ENCODE measurements at places on chromosomes 3 and 15.

GRCh38 chr3:188294823-188295487 lies 141.0 kb downstream of the LPP start:
- peak; percentile 98 for DNase-seq

DNA sequence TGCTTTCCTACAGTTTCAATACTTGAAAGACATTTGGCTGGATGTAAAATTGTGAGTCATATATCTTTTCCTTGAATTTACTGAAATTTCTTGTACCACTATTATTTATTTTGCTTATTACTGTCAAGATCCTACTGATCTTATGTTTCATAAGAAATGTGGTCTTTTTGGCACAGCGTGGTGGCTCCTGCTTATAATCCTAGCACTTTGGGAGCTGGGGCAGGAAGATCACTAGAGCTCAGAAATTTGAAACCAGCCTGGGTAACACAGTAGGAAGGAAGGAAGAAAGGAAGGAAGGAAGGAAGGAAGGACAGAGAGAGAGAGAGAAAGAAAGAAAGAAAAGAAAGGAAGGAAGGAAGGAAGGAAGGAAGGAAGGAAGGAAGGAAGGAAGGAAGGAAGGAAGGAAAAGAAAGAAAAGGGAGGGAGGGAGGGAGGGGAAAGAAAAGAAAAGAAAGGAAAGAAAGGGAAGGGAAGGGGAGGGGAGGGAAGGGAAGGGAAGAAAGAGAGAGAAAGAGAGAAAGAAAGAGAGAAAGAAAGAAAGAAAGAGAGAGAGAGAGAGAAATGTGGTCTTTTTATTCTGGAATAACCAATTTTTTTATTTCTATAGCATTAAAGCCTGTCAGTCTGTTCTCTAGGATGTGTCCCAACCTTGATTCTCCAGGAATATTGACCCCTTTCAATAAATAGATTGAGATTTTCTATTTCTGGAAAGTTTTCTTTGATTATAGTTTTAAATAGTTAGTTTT lies 572.0 kb upstream of the TGFBR2 start:
- no peak for DNase-seq

DNA sequence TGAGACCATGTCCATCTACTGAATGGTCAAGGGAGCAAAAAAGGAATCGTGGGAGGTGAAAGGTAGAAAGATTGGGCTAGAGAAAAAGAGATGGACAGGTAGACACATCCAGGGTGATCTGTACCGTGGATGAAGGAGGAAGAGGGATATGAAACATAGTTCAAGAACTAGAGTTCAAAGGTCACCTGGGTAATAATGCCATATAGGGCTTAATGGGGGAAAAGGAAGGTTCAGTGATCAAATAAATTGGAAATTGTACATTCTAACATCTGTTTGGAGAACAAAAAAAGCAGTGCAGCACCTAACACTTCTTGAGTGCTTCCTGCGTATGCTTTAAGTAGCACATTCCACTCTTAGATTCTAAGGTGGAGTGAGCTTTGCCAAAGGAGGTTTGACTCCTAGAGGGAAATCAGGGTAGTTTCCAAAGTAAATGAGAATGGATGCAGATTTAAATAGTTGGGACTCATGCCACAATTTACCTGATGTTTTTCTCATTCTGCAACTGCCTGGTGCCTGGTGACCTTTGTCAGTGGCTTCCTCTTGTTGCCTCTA lies 46.6 kb downstream of the MITF start:
- DNase-seq = no peak

DNA sequence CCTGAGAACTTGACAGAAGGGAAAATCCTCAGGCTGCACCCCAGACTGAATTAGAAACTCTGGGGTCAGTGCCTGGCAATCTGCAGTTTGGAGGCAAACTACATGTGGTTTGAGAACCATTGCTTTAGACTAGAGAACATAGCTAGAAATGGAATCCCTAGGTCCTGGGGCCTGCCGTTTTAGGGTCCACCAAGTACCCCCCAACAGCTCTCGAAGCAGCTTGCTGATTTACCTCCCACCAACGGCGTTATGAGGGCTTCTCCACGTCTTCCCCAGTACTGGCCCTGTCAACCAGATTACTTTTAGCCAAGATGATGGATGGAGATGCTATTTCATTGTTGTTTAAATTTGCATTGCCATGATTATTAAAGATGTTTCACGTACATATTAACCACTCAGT lies 272.5 kb downstream of the XXYLT1 start:
- DNase-seq = no peak

GRCh38 chr3:179318876-179319275 lies 4.0 kb upstream of the ZNF639 start:
- peak; percentile 18 for DNase-seq

GRCh38 chr3:170941551-170941950 lies 33.1 kb upstream of the EIF5A2 start:
- peak; percentile 9 for DNase-seq

GRCh38 chr3:184540777-184541681 lies 20.6 kb upstream of the EPHB3 start:
- peak; percentile 55 for DNase-seq

DNA sequence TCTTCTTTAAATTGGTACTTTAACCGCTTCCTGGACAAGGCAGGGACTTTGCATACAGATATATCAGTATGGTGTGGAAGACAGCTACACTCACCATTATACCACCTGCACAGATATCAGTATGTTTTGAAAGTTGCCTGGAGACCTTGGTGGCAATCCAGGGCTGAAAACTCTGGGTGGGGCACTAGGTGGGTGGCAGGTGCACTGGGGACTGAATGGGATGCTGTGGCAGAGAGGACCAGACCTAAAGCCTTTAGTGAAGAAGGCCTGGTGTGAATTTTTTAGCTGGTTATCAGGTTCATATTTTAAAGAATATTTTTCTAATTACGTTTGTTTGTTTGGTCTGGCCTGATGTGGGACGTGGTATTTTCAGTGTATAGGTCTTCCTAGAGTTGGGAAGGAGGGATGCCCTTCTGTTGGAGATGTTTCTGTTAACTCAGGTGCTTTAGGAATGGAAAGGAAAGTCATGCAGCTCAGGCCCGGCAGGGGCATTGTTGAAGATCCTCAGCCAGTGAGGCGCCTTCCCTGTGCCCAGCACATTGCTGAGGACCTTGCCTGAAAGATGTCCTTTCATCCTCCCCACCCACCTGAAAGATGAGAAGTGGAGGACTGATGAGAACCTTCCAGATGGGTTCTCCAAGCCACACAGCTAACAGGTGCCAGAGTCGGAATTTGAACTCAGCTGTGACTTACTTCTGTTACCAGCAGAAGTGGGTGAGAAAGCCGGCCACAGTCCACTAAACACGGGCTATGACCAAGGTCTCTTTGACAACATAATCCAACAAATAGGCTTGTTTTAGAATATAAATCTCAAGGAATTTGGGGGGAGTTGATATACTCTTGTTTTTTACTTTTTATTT lies 77.3 kb downstream of the APBA2 start:
- peak; percentile 48 for DNase-seq

DNA sequence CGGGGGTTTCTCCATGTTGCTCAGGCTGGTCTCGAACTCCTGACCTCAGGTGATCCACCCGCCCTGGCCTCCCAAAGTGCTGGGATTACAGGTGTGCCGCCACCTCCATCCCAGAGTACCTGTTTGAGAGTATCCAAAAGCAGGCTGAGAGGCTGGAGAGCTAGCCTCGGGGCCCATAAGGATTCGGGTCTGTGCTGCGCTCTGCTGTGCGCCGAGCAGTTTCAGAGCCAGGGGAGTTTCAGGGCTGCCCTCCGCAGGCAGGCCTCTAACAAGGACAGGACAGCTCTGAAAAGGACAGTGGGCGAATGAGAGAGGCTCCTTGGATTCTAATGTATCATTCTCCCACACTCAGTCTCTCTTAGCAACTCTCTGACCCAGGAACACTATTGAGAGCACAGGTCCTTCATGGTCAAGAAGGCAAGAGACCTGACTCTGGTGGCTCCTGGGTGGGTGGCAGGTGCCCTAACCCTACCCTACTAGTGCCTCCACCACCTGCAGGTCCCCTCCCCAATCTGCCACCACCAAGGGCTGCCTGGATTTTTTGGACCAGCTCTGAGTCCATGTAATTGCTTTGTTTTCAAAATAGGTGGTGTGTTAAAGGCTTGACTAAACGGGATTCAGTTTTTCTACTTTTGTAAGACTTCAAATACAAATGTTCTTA lies 27.8 kb downstream of the MAGEF1 start:
- DNase-seq = no peak

- peak; percentile 9 for DNase-seq
Observed at GRCh38 chr3:44761101-44761423, 357 bp downstream of the KIAA1143 start.

- no peak for DNase-seq
Observed at GRCh38 chr3:105157766-105158085, 209.0 kb upstream of the ALCAM start.

- DNase-seq = peak; percentile 65
Observed at GRCh38 chr15:67225336-67225735, 29.1 kb downstream of the AAGAB start.

DNA sequence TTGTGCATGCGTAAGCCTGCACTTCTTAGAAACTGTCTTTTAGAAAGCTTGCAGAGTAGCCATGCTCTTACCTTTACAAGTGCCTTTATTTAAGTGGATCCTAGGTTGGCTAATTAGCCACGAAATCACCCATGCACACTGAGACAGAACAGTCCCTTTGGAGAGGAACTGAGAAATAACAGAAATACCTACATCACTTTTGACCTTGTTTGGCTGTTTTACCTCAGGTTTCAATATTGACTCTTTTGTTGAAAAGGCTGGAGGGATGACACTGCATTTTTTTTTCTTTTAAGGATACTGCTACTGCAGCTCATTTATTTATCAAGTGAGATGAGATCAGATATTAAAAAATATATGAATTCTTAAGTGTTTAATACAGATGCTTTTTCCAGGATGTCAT lies 155.6 kb upstream of the GOLIM4 start:
- DNase-seq = no peak

DNA sequence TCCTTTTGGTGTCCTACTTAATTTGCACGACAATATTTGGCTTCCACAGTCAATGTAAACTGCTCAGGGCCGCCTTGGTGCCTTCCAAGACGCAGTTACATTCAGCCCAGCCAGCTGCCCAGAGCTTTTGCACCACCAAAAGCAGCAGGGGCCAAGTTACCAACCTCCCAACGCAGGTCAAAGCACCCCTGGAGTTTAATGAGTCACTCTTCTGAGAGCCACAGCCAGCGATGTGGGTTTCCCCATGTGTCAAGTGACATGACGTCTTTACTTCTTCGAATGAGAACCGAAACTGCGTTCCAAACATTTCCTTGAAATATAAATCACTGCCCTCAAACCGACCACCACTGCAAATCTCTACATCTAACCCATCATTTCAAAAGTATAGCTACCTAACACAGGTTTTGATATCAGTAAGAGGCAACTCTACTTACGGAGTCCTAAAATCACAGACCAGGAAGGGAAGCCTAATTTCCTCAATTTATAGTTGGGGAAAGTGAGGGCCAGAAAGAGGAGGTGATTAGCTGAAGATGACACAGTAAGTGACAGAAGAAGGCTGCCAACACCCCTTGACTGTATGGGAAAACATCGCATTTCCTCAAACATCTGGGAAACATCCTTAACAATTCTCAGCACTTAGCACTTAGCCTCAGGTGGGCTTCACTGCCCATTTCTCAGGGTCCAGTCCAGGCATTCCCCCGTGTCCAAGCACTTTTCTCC lies 24.5 kb downstream of the MB21D2 start:
- DNase-seq = peak; percentile 98

DNA sequence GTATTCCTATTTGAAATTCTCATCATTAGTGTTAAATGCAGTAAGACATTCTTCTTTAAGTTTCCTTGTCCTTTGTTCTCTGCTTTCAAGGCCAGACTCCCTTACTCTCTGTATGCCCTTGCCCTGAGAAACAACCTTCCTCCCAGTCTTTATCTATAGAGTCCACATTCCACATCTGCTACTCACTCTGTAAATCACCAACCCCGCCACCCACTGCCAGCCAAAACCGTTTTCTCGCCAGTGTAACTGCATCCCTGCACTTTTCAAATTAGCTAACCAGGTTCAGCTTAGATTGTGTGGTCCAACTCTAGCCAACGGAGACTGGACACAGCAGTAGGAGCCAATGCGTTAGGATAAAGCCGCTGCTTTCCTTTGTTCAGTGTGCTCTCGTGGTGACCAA lies 402.4 kb upstream of the PDZRN3 start:
- DNase-seq = no peak

Measured in ELR (cell line).